ENCODE measurements at places on chromosomes 11 and 22.

DNA sequence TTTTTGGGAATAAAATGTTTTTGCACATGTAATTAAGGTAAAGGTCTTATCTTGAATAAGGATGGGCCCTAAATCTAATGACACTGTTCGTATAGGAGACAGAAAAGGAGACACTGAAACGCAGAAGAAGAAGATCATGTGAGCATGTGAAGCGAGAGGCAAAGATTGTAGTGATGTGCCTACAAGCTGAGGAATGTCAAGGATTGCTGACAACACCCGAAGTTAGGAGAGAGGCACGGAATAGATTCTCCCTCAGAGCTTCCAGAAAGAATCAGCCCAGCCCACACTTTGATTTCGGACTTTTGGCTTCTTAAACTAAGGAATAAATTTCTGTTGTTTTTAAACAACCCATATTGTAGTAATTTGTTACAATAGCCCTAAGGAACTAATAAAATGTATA lies 4.1 kb upstream of the BLID start:
- no peak for DNase-seq

DNA sequence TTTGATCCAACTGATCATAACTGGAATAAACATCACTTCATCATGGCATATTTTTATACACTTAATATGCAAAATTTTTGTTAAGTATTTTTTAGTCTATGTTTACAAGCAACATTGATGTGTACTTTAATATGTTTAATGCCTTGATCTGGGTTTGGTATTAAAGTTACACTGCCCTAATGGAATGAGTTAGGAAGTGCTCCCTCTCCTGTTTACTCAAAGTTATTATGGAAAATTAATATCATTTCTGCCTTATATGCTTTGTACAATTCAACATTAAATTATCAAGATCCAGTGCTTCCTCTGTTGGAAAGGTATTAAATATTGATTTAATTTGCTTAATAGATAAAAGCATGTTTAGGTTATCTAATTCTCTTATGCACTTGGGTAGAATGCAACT lies 927.3 kb upstream of the RAG2 start:
- no peak for DNase-seq

GRCh38 chr11:9302448-9302847 lies 11.9 kb downstream of the TMEM41B start:
- no peak for DNase-seq

DNA sequence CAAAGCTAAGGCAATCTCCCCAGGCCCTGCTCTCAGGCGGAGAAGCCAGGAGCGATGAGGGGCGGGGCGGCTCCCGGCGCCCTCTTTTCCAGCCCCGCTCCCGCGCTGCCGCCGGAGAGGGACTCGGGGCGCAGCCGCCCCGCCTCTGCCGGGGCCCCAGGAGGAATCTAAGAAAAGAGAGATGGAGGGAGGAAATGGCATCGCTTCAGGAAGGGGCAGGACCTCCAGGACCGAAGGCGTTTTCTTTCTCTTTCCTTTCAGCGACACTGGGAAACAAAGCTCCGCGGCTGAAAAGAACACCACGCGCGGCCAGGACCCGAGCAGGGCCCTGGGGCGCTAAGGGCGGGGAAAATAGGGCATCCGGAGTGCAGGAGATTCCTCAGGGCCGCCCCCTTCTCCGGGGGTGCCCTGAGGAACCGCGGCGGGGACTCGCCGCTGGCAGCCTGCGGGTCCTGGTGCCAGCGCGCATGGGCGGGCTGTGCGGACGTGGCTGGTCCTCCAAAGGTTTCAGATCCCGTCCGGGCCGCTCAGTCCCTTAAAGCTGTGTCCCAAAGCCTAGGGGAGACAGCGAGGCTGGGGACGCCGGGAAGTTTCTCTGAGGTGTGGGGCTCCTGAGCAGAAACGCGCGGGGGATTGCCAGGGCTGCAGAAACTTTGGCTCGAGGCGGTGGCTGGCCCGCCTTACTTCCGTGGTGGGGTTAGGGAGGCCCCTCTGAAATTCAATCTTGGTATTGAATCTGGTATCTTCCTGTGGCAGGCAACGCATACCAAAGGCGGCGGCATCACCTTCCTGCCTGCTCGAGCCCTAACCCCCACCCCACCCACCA lies 2.8 kb upstream of the BSX start:
- DNase-seq, result peak; percentile 62

DNA sequence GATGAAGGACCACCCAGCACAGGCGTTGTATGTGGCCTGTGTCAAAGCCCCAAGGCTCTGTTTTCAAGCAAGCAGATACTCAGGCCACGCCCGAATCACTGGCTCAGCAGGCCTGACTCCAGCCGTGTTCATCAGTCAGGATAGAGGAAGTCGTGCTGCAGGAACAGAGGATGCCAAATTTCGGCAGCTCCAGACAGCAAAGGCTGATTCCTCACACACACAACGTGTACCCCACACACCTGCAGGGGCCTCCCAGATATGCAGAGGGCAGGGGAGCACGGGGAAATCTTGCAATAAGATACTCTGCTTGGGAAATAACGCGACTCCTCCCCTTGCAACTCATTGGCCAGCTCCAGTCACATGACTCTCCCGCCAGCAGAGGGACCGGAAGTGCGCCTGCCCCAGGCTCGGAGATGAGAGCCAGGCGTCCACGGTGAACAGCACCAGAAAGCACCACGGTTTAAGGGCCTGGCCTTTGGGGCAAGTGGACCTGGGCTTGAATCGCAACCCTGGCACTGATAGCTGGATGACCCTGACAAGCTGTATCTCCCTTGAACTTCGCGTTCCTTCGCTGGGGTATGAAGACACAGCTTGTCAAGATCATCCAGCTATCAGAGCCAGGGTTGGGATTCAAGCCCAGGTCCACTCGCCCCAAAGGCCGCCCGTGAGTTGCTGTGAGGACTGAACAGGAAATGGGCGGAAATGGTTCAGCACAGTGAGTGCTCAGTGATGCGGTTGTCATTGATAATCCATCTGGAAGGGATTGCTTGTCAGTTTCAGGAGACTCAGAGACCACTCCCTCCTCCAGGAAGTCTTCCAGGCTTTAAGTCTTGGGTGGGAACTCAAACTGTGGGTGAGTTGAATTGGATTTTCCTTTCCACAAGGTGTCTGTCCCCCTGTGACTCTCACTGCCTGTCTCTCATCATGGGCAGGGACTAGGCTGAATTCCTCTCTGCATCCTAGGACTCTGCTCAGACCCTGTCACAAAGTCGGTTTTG lies 88.5 kb downstream of the MYEOV start:
- no peak for DNase-seq

Measured in DMS53 (cell line).